ENCODE measurements at places on chromosomes 12 and 14.
A peak's percentile ranks its signal among the peaks of the same experiment; 100 is the strongest.

GRCh38 chr12:97503073-97503855 is 40.7 kb downstream of the RMST start:
- DNase-seq, result no peak

GRCh38 chr12:40226705-40227104 is 1.9 kb downstream of the LRRK2 start:
- no peak for DNase-seq

DNA sequence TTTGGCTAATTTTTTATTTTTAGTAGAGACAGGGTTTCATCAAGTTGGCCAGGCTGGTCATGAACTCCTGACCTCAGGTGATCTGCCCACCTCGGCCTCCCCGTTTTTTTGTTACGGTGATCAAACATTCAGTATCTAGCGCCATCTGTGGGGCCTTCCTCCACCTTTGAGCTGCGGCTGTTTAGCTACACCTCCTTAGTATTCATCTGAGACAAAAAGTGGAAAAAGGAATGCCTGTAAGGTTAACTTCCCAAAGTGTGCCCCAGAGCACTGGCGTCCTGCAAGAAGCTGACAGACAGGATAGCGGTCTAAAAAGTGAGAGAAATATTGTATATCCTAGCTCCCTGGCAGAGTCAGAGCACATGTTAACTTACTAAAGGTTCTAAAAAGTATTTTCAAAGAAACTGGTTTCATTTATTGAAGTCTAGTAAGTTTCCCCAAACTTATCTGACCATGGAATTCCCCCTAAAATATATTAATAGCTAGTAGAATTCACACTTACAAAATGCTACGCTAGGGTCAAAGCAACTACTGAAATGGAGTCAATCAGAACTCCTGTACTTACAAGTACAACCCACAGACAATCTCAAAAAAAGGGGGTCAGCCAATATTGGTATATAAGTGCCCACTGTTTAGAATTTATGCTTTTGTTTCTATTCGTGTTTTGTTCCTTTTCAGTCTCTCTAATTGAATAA is 59.1 kb downstream of the DUSP16 start:
- no peak for DNase-seq

DNA sequence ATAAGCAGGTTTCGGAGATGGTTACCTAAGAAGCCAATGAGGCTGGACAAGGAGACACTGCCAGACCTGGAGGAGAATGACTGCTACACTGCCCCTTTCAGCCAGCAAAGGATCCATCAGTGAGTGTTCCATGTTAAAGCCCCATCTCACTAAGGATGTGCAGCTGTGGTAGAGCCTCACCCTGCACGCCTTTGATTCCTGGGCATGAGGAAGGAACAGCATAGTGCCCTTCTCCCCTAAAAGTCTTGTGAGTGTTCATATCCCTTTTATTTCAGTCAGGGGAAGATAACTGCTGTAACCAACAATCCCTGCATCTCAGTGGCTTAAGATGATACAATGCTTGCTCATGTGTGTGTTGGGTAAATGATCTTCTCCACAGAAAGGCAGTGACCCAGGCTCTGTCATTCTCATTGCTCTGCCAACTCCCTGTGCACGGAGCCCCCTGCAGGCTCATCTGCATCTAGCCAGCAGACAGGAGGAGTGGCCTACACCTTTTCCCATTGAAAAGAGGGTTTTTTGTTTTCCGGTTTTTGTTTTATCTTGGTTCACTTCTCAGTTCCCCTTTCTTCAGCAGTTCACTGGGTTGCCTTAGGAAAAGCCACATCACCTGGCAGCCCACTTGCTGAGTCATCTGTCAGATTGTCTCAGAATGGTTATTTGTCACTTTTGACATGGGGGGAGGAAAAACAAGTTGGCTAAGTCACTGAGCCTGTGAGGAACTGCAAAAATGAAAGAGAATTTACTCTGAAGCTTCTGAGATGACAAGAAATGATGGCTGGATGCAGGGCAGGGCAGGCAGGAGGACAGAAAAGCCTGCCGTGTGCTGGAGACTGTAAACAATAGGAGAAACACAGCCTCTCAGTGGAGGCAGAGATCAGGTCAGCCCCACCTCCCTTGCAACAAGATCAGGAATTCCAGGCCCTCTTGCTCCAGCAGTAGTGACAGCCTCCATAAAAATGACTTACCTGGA is 193.3 kb downstream of the ANO4 start:
- DNase-seq, result peak; percentile 96

DNA sequence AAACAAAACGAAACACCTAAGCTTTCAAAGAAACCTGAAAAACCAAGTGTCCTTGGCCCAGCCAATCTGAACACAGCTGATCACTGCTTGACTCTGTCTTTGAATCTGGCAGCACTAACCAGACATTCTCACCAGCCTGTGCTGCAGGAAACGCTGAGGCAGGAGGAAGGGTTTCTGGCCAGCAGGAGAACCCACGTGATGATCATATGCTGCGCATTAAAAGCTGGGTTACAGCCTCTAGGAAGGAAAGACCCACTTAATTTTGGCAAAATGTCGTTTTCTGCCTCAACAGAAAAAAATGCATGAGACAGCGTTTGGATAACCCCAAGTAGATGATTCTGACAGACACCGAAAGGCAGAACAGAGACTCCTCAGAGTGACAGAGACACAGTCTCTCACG is 9.8 kb downstream of the APPL2 start:
- peak; percentile 79 for DNase-seq

- DNase-seq, result no peak
Observed at GRCh38 chr12:39036105-39036504, 130.7 kb upstream of the CPNE8 start.

DNA sequence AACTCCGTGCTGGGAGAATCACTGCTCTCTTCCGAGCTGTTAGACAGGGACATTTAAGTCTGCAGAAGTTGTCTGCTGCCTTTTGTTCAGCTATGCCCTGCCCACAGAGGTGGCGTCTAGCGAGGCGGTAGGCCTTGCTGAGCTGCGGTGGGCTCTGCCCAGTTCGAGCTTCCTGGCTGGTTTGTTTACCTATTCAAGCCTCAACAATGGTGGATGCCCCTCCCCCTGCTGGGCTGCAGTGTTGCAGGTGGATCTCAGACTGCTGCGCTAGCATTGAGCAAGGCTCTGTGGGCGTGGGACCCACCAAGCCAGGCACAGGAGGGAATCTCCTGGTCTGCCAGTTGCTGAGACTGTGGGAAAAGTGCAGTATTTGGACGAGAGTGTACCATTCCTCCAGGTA is 43.7 kb downstream of the GPR137C start:
- no peak for DNase-seq

DNA sequence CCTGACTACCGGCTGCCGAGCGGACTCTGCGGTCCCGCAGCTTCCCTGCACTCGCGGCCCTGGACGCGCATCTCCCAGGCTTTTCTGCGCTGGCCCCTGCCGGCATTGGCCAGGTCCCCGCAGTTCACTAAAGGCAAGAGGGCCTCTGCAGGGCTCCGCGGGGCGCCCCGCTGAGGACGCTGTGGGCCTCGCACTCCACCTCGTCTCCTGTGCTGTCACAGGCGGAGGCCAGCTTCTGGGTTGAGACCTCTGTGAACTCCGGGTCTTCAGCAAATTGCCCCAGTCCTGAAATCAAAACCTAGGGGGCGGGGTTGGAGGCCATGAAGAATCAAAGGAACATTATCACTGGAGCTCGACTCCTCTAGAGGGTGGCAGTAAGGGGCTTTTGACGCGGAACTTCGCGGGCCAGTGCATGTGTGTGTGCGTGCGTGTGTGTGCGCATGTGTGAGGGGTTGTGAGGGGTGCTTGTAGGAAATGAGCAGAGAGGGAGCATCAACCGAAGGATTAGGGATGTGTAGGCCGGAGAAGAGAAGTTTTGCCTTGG is 68.5 kb upstream of the CAPRIN2 start:
- no peak for DNase-seq

DNA sequence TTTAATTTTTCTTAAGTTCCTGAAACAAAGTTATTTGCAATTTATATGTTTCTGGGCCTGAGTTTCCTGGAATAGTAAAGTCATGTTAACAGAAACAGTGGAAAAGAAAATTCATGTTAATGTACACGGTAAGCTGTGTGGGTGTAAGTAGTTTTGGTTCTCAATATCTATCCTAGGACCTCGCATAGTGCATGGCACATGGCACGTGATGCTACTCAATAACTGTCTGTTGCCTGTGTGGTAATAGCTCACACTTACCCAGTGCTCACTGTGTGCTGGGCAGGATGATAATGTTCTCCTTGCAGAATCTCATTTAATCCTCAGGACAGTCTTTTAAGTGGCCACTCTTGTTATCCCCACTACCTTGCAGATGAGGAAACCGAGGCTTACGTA is 100.7 kb downstream of the DUSP16 start:
- DNase-seq, result no peak

- DNase-seq, result no peak
Observed at GRCh38 chr14:20412411-20412810, 890 bp downstream of the TEP1 start.

DNA sequence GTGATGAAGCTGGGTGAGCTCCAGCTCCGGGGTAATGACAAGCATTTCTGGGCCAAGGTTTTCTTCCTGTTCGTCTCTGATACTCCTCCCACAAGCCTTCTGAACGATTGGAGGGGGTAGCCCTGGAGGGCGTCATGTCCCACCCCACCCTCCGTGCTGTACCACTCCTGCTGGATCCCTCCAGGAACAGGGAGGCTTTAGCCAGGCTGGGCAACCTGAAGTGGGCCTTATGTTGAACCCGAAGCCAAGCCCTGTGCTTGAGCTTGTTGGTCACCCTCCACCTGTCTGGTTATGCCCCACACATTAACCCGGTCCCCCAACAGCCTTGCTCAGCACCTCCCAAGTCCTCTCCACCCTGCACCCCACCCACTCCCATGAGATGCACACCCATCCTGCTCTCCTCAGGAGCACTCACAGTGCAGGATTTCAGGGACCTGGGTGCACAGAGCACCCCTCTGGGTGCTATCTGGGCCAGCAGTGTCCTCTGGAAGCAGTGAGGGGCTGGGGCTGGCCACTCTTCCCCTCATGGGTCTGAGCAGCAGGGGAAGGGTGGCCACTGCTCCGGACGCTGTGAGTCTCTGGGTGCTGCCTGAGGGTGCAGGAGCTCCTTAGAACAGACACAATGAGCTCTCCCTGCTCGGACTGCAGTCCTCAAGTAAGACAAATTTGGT is 6.8 kb upstream of the KRT83 start:
- no peak for DNase-seq

GRCh38 chr14:77094672-77095284 is 3.3 kb upstream of the CIPC start:
- DNase-seq, result peak; percentile 75

DNA sequence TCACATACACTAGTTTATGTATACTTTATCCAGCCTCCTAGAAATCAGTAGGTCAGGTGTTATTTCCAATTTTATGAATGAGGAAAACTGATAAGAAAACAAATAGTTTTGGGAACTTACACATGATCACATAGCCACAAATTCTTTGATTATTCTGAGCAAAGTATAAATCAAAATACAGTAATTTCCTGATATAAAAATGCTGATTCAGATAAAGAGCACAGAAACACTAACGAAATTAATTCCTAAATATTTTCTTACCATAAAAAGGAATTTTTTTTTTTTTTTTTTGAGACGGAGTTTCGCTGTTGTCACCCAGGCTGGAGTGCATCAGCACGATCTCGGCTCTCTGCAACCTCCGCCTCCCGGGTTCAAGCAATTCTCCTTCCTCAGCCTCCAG is 275.4 kb downstream of the SOX5 start:
- no peak for DNase-seq

DNA sequence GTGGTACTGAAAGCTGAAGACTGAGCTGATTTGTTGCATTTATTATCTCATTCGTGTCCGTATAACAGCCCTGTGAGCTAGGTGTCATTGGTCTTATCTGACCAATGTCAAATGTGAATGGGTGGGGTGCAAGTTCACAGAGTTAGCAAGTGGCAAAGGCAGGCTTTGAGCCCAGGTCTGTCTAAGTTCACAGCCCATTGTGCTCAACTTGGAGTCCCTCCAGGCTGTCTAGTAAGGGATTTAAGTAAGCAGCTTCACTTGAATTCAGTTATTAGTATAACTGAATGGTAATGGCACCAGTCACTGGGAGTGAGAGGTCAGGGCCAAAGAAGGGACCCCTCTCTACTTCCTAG is 8.5 kb downstream of the C1S start:
- no peak for DNase-seq

DNA sequence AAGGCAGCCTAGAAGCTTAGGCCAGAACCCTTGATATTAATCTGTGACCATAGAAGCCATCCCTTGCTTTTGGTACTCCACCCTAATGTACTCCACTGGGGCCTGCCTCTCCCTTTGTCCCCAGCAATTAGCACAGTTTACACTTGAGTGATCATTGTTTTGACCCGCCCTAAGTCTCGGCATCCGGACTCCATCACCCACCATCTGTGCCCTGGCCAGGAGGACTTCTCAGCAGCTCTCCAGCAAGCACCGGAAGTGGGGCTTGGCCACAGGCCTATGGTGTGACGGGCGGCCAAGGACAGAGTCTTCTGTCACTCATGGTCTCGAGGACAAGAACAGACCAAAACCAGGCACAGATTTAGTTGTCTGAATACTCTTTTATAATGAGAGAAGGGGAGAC is 126.5 kb upstream of the NTF3 start:
- DNase-seq, result no peak

DNA sequence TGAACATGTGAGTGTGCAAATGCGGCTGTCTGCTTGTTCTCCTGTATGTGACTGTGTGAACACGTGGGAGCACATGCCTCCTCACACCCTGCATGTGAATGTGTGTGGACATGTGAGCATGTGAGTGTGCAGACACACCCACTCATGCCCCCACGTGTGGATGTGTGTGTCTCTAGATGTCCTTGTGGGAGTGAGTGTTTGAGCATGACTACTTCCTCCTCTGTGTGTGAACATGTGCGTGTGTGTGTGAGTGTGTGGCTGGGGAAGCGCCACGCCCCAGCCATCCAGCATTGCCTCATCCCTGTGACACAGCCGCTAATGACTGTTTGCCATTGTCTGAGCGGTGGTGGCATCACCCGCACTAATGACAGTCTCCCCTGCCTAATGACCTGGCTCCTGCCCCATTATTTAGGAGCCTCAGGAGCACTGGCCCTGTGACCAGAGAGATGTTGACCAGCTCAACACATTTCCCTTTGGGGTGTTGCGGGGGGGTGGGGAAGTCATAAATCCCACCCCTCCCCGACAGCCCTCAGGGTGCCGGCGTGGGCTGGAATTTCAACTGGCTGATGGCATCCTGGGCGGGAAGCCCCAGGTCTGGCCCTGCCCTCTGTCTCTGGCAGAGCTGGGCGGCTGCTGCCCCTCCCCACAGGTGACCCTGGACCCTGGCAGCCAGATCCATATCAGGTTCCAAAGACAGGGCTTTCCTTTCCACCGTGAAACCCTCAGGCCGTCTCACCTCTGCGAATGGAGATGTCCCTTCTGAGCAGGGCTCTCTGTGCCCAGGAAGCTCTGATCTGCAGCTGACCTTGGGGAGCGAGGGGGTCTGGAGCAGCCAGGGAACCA is 11.5 kb upstream of the KRT80 start:
- DNase-seq, result no peak

DNA sequence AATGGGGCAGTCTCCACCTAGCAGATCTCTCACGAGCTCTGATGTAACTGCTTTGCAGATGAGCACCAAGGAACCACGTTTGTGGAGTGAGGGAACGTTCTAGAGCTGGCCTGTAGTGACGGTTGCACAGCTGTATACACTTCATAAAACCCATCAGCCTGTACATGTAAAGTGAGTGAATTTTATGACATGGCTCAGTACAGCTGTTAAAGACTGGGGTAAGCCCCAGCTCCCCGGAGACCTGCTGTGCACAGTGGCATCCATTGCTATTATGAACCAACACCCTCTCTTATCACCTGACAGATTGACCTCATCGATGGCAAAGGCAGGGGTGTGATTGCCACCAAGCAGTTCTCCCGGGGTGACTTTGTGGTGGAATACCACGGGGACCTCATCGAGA is 20.6 kb downstream of the KMT5A start:
- no peak for DNase-seq

GRCh38 chr12:69474456-69474855 is 4.3 kb downstream of the FRS2 start:
- no peak for DNase-seq
